ENCODE measurements at places on chromosomes 5 and 9. TPM values are rescaled to one million over a fixed set of nuclear protein-coding genes. Genes with fewer than 3 reads are reported as not detected.

DNA sequence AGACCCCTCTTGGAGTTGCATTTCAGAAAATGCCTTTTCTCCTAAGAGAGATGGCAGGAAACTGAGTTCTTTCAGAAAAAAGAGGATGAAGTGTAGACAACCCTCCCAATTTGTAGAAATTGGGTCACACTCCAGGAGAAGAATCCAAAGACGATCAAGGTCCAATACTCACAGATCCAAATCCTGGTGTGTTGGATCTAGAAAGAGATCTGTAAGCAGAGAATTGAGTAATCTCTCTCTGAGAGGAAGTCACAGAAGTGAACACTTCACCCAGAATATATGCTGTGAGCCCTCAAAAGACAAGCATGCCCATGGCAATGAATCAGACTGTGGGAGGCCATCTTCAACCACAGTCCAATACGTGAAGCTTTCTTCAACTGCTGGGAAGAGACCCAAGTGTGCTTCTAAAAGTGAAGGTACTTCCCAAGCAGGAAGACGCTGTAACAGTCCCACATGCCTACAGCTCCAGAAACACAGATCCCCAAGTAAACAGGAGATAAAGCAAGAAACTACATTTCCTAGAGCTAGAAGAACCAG is 182.7 kb downstream of the SMC2 start:
- peak; percentile 78 for DNase-seq

DNA sequence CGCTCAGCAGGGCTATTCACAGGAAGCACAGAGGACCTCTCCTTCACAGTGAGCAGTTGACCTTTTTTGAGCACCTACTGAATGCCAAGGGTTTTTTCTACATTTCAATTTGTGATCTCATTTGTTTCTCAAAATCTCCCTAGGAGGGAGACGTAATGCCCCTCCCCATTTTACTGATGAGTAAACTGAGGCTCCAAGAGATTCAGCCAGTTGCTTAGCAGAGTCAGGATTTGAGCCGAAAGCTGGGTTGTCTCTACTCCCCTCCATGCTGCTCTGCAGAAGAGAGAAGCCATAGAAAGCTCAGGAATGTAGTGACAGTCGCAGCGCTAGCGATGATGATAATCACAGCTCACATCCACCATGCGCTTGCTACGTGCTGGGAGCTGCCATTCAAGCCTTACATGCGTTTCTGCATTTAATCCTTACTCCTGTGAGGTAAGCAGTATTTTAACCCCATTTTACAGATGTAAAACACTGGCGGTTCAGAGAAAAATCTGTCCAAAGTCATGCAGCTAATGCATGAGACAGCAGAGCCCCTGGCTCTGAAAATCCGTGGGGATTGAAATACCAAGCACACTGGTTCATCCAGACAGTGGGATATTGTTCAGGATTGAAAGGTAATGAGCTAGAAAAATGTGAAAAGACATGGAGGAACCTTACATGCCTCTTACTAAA is 33.8 kb downstream of the ERGIC1 start:
- DNase-seq = no peak

DNA sequence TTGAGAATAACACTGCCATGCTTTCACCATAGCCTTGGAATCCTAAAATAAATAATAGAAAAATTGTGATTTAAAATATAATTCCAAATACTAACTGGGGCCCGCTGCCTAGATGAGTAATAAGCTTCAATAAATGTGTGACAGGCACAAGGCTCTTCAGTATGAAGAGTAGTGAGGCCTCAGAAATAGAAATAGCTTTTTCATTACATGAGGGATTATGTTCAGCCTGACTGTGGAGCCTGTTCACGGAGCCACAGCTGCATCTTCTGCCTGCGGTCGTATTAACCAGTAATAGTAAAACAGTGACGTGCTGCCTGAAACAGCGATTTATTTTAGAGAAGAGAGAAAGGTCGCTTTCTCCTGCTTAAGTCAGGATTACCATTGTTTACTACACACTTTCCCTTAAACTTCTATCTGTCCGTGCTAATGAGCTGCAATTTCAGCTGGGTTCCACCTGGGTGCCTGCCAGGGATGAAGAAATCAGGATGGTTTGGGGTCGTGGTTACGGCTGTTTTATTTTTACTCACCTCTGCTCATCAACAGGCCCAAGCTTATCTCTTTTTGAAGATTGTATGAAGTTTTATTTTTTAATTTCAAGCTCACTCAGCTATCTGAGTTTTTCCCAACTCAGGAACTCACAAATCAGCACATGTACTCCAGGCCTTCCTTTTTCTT is 284.9 kb upstream of the WWC1 start:
- no peak for DNase-seq

DNA sequence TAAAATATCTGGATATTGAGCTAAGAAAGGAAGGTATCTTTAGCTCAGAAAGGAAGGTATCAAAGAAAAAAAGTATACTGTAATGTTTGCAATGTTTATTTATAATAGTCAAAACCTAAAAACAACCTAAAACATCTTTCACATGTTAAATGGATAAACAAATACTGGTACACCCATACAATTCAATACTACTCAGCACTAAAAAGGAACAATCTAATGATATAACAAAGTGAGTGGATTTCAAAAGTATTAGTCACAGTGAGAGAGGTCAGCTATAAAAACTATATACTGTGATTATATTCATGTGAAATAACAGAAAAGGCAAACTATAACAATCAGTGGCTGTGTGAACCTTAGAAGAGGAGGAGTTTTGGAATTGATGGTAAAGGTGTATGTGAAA is 455.0 kb upstream of the FTMT start:
- no peak for DNase-seq

DNA sequence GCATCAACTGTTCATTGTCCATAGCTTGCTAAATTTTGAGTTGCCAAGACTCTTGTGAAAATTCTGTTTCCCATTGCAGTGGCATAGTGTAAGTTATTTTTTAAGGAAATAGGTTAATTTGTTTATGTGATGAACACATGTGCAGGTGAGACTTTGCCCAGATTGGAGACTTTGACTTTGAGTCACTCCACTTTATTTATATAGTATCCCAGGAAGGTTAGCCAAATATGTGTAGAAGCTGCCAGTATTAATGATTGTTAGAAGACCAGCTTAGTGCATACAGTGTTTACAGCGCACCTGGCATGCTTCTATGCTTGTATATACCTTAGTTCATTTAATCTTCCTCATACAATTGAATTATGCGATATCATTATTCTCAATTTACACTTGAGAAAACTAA is 51.0 kb downstream of the MTAP start:
- DNase-seq = no peak

- no peak for DNase-seq
These were observed 72.2 kb downstream of the AOPEP start for GRCh38 chr9:94798708-94799107.

DNA sequence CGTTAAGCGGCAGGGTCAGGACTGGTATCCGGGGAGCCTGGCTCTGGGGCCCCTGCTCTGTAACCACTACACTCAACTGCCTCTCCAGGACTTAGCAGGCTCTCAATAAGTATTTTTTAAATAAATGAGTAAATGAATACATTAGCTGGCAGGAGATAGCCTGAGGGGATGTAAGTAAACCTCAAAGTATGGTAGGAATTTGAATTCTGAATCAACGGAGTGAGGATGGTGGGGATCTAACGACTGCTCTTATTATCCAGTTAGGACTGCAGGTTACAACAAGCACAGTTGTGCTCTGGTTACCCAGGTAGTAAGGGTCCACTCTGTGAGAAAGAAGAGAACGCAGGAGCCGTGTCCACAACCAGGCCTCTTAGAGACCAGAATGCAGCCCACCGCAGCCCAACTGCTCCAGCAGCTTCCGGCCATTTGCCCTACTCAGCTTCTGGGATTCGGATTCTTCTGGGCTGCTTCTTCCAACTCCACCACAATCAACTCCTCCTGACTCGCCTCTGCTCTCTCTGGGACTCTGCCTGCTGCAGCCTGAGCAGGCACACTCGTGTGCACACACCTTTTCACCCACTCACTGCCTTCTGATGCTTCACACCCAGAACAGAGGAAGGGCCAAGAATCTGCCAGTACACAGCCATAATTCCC is 52.6 kb downstream of the MED27 start:
- peak; percentile 34 for DNase-seq

- DNase-seq = no peak
These were observed 126.7 kb downstream of the C9orf50 start for GRCh38 chr9:129494113-129494789.

DNA sequence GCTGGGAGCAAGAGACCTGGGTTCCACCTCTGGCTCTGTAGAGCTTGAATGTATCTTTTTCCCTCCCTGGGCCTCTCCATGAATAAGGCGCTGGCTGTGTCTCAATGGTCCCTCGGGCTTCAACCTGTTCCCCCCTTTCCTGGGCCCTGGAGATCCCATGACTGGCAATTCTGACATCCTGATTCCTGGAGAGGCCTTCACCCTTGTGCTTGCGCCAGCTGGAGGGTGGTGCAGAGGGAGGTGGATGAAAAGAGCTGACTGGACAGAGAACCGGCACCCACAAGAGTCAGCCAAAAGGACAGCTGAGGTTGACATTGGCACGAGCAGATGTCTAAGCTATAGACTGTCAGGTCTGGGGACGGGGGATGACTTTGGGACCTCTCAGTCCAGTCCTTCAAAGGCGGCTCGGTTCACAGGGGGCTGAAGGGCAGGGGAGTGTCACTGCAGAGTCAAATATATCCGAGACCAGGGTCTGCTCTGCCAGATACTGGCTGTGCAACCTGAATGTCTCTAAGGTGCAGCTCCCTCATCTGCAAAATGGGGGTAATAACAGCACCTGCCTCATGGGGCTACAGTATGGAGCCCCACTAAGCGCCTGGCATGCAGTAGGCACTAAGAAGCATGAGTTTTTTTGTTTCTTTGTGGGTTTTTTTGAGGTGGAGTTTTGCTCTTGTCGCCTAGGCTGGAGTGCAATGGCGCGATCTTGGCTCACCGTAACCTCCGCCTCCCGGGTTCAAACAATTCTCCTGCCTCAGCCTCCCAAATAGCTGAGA is 13.8 kb downstream of the DNM1 start:
- no peak for DNase-seq

DNA sequence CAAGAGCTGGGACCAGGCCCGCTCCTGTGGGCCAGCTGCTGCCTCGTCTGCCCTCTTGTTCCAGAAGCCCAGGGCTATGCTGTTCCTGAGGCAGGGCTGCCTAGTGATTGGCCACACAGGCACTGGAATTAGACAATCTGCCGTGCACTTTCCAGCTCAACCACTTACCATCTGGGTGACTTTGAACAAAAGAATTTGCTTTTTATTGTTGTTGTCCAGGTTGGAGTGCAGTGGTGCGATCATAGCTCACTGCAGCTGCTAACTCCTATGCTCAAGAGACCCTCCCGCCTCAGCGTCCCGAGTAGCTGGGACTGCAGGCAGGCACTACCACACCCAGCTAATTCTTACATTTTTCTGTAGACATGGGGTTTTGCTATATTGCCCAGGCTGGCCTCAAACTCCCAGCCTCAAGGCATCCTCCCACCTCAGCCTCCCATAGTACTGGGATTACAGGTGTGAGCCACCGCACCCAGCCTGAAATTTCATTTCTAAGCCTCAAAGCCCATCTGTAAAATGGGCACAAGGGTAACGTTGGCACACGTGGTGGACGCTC is 1.2 kb upstream of the NEK6 start:
- peak; percentile 78 for DNase-seq

DNA sequence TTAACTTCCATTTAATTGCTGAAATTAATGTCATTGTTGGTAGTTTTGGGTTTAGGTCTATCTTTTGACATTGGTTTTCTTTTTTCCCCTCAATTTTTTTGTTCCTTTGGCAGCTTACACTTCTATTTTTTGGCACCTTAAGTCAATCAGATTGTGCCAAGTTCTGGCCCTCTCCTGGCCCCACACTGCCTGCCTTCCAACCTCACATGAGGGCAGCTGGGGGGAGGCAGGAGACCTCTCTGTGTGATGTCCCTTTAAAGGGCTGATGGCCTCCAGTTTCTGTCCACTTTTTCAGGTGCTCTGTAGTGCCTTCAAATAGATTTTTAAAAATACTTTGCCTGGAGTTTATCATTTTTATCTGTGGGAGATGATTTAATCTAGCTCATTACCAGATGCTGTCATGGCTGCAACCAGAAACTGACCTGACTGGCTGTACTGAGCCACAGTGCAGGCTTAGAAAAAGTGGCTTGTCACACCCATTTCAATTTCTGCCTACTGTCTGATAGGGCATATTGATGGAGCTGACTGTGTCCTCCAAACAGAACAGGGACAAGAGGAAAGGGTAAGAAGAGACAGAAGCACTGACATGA is 196.6 kb downstream of the FANCC start:
- no peak for DNase-seq

DNA sequence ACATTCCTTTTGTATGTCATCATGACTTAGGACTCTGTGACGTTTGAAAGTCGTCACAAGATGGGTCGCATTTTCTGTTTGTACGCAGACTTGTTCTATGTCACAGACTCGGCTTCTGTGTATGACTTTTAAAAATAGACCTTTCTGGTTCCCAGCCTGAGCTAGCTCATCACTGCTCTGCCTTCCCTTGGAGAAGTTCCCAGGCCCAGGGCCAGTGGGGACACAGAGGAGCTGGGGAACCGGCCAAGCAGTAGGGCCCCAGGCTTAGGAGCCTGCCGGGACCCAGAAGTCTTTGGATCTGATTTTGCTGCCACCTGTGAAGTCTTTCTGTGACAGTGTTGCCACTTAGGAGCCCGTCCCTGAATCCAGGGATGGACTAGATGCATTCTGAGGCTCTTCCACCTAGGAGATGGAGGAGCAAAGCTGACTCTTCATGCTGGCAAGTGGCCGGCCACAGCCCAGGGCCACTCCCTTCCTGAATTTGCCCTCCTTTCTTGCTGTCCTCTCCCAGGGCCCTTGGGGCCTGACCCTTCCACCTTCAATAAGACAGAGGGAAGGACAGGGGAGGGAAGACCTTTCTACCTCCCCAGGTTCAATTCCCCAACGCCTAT is 18.1 kb upstream of the UBE2QL1 start:
- DNase-seq = no peak

DNA sequence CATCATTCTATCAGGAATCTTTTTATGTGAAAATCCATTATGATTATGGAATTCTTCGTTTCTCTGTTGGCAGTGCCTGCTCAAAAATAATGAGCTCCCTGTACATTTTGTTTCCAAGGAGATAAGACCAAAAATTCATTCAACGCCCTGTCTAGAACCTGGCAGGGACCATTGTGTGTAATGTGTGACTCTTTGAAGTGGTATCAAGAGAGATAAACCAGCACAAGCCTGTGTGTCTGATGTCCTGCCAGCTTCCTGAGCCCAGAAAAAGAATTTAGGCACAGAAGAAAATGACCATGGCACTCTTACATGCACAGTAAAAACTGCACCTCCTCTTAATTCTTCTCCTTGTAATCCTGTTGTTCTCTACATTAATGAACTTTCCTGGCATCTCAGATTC is 177.4 kb downstream of the SAXO1 start:
- DNase-seq = peak; percentile 82

GRCh38 chr5:122656160-122656559 is 118.7 kb upstream of the SNX2 start:
- no peak for DNase-seq

- no peak for DNase-seq
These were observed 538.6 kb upstream of the CYLC2 start for GRCh38 chr9:102456562-102456961.

GRCh38 chr5:177372034-177372896 is 12.0 kb upstream of the SLC34A1 start:
- no peak for DNase-seq

- no peak for DNase-seq
These were observed 42.1 kb upstream of the CTNND2 start for GRCh38 chr5:11946317-11946716.

The EGR1 gene
- 1.6 TPM for total RNA-seq

The DDX4 gene
- not detected for total RNA-seq

The MEIKIN gene
- total RNA-seq = not detected

The BSPRY gene
- not detected for total RNA-seq

The TPPP gene
- total RNA-seq = not detected
